ENCODE measurements at places on chromosomes 2 and 18.

GRCh38 chr2:169108099-169108884 is 38.9 kb downstream of the DHRS9 start:
- DNase-seq = no peak

GRCh38 chr2:2332381-2332780 is 1.3 kb upstream of the MYT1L start:
- DNase-seq = no peak

- DNase-seq = no peak
Measured at GRCh38 chr18:79624356-79625170, 55.0 kb upstream of the CTDP1 start.

- DNase-seq = no peak
Measured at GRCh38 chr2:40851661-40852060, 399.8 kb upstream of the SLC8A1 start.

- no peak for DNase-seq
Measured at GRCh38 chr2:196899976-196900375, 26.5 kb downstream of the PGAP1 start.

GRCh38 chr2:238868616-238869292 is 20.9 kb downstream of the TWIST2 start:
- DNase-seq = no peak

- DNase-seq = no peak
Measured at GRCh38 chr18:72738136-72738535, 129.7 kb downstream of the NETO1 start.

DNA sequence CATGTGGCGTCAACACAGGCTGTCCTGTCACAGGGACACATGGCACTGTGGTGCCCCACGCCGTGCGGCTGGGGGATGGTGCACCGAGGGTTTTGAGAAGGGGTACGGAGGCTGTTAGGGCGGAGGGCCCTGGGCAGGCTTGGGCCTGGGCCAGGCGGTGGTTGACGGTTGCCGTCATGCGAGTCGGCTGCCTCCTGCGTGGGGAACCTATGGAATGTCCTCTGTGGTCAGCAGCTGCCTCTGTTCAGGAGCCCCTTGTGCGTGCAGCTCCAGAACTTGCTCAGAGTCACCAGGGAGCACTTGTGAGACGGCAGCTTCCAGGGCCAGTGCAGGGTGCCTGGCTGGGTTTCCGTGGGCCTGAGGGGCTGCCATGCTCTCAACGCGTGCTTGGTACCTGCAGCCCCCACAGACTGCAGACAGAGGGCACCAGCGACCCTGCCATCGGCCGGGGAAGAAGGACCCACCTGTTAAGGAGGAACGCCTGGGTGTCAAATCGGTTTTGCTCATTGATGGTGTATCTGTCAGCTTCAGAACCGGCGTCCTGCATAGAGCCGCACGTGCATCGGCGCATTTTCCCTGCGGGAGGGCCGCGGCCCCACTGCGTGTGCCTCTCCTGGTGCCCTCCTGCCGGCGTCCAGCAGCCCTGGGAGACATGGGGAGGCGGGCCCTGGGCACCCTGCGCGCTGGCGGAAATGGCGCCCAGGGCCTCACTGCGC is 10.0 kb upstream of the D2HGDH start:
- no peak for DNase-seq

- DNase-seq = no peak
Measured at GRCh38 chr2:70043252-70043875, 43.9 kb upstream of the PCBP1 start.

GRCh38 chr2:204625135-204625534 is 79.9 kb downstream of the PARD3B start:
- no peak for DNase-seq

GRCh38 chr2:66585587-66585986 is 150.7 kb downstream of the MEIS1 start:
- no peak for DNase-seq

GRCh38 chr2:239939736-239940483 is 85.2 kb downstream of the NDUFA10 start:
- no peak for DNase-seq

GRCh38 chr2:122389694-122390093 is 634.2 kb downstream of the TSN start:
- no peak for DNase-seq

DNA sequence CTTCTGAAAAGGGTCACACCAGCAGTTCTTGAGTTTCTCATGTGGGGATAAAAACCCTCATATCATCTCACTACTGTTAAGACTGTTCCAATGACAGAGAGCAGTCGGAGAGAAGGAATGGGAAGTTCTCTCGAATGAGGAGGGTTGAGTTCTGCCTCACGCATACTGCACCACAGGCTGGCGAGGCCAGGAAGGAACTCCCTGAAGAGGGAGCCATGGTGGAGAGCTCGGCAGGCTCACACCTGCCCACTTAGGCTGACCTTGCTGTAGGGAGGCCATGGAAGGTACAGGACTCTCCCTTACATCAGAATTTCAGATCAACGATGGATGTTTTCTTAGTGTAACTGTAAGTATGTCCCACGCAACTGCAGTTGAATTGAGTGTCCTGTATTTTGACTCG is 64.6 kb downstream of the RALBP1 start:
- DNase-seq = no peak

DNA sequence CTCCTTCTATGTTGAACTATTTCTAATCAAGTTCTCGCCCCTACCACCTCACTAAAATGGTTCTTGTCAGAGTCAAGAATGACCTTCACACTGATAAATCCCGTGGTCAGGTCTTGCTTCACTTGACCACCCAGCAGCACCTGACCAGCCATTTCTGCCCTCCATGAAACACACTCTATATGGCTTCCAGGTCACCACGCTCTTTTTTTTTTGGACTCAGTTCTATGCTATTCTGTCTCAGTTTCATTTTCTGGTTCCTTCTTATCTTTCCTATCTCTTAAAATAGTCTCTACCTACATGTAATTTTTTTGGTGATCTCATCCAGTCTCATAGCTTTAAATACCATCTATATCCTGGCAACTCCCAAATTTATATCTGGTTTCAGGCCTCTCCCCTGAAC is 11.4 kb downstream of the EIF2AK3 start:
- DNase-seq = no peak

DNA sequence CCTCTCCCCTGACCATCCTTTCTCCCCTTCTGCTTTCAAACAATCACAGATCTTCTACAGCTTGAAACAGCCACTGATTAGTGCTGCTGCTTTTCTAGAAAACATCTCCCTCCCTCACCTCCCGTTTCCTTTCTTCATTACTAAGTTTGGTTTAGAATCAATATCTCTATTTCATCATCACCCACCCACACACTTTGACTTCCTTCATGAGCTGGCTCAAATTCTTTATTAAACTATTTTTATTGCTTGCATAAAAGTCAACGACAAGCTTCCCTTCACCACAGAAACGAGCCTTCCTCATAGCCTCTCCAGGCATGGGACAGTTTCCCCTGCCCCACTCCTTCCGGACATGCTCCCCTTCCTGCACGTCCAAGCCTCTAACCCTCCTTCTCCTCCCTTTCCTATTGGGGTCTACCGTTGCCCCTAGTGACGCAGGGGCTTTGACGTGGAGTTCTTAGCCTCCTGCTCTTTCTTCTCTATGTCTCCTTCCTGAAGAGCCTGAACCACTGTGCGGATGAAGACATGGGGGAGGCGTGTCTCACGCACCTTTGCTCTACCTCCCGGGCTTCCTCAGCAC is 172.0 kb downstream of the AFF3 start:
- no peak for DNase-seq

- no peak for DNase-seq
Measured at GRCh38 chr2:9288681-9289338, 82.2 kb downstream of the ASAP2 start.

DNA sequence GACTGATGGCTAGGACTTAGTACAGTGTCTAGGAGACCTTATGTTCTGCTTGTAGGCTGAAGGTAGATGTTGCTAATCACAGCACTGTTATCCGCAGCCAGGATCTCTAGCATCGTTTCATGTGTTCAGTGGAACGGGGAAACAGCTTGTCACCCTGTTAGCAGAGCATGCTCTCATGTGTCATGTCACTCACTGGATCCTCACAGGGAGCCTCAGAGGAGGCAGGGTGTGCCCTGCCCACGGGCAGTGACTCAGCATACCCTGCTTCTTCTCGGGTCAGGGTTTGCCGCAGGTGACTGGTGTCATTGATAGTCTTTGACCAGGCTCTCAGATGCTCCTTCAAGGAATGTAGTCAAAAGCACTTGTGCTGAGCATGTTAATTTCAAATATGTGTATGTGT is 44.4 kb downstream of the RPIA start:
- no peak for DNase-seq

- DNase-seq = no peak
Measured at GRCh38 chr2:7774481-7774880, 857.3 kb downstream of the RNF144A start.

GRCh38 chr2:222798528-222798927 is 62.3 kb upstream of the ACSL3 start:
- DNase-seq = no peak

GRCh38 chr2:202822411-202822810 is 49.2 kb downstream of the ICA1L start:
- no peak for DNase-seq

- DNase-seq = no peak
Measured at GRCh38 chr2:171266102-171266501, 105.4 kb upstream of the TLK1 start.

- no peak for DNase-seq
Measured at GRCh38 chr18:33755931-33756560, 178.0 kb downstream of the ASXL3 start.

DNA sequence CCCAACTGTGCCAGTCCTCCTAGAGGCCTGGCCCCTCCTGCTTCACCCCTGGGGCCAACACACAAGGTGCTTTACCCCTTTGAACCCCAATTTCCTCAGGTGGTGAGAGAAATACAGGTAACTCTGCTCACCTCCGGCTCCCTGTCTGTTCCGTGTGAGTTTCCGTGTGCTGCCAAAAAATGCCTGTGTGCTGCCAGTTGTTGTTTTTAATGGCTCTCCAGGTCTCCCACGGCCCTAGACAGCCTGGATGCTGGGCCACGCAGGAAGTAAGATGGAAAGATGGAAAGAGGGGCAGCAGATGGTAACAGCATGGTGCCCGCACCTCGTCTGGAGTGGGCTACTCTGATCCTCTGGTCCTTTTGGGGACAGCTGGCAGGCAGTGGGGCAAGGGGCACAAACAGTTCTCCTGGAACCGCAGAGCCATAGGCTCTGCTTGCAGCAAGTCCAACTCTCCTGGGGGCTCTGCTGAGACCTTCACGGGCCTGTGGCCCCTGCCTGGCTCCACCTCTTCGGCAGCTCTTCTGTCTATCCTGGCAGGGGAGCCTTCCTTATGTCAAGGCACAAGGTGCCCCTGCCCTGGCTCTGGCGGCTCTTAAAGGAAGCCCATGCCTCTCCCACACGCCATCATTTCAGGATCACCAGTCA is 4.3 kb upstream of the ARHGEF4 start:
- DNase-seq = no peak

- DNase-seq = peak; percentile 30
Measured at GRCh38 chr2:30115141-30115980, 31.4 kb upstream of the YPEL5 start.

DNA sequence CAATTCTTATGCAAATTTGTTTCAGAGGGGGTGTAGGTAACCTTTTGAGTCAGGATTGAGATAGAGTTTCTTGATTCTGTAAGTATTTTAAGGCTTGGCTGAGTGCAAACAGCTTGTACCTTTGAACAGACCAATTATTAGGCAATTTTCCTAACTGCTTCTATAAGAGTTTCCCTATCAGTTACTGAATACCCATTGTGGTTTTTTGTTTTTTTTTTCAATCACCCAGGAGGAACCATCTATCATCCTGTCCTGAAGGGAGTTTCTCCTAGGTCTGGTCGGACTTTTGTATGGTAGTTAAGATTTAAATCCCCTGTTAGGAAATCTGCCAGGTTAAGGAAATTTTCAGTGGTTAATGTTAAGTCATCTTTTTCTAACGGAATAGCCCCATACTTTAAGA is 319.4 kb upstream of the SLC39A10 start:
- no peak for DNase-seq

DNA sequence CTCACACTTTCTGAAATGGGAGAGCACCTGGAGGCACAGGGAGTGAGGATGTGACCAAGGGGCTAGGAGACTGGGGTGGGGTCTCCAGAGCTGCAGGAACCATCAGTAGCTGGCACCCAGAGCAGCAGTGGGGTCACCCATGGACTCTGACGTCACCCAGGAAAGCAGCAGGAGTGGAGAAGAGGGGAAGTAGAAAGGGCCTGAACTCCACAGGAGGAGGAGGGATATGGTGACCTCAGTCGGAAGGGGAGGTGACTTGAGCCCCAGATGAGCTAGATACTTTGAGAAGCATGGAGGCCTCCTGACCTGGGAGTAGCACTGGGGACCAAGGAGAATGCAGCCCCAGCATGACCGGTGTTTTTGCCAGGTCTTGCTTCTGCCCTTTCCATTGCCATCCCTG is 8.8 kb downstream of the NMUR1 start:
- no peak for DNase-seq

GRCh38 chr2:55482186-55482884 is 37.2 kb upstream of the CFAP36 start:
- DNase-seq = no peak

DNA sequence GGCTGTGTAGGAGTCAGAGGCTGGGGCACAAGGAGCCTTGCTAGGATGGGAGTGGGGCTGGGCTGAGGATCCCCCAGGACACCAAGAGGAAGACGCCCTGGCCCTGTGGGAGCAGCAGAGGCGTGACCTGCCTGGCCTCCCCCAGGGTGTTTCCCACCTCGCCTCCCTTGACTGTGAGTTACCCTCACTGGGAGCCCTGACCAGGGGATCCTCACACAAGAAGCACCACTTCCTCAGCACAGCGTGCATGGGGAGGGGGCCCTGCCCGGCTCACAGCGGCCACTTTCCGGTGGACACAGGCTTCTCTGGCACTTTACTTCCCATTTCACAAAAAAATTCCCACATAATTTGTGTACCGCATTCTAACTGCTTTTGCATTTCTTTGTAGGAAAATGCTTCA is 187.7 kb downstream of the EIPR1 start:
- no peak for DNase-seq

- no peak for DNase-seq
Measured at GRCh38 chr2:19686439-19686838, 215.3 kb downstream of the TTC32 start.

GRCh38 chr2:69073928-69074570 is 61.1 kb downstream of the ANTXR1 start:
- no peak for DNase-seq

GRCh38 chr18:46069524-46069923 is 2.5 kb downstream of the PSTPIP2 start:
- no peak for DNase-seq

- DNase-seq = no peak
Measured at GRCh38 chr18:74478880-74479279, 17.3 kb upstream of the CNDP2 start.

DNA sequence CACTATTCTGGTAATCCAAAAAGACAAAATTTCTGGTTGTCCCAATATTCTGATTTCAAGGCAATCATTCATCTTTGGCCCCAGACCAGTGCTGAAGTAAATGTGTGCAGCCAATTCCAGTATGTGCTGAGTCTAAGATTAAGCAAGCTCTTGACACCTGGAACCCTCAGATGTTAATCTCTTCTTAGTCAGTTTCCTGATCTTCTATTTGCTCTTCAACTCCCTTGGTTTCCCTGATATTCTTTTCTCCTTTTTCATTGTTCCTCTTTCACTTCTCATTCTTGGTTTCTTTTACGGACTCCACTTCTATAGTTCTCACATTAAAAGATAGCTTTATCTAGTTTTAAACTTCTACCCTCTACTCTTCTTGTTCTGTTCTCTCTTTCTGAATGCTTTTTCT is 445.7 kb upstream of the FANCL start:
- DNase-seq = no peak

GRCh38 chr2:69642709-69643601 is 584 bp downstream of the AAK1 start:
- no peak for DNase-seq
